ENCODE measurements at places on chromosomes 5 and 9.

DNA sequence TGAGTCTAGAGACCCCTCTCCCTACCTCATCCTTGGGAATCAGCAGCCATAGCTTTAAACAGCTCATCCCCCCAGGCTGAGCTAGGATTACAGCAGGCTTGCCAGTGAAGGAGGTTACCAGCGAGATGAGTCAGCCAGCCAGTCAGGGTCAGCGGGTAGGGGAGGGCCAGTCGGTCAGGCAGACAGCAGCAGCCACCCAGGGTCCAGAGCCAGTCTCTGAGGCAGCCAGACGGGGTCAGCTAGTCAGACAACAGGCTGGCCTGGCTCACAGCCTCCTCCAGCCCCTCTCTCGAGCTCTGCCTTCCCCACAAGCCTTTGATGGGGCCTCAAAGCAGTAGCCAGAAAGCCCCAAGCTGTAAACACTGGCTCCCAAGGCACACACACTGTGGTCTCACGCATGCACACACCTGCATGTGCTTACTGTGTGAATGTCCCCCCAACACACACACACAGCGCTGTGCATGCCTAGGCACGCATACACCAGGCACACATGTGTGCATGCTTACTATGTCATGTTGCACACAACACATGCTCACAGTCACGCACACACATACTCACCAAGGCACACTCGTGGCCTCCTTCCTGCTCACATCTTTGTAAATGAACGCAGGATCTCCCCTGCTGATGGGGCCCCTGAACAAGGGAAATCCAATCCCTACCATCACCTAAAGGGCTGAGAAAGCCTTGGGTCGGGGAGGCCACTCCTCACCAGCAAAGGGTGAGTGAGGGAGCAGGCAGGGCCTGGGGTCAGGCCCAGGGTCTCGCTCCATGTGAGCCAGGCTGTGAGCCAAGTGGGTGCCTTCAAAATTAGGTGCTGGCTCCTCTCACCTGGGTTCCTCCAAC lies 28.2 kb upstream of the CPLX2 start:
- no peak for DNase-seq

- DNase-seq, result peak; percentile 60
Measured at GRCh38 chr5:2143646-2144353, 261.1 kb upstream of the IRX4 start.

GRCh38 chr9:125439434-125440272 lies 178.0 kb downstream of the GAPVD1 start:
- peak; percentile 84 for DNase-seq

DNA sequence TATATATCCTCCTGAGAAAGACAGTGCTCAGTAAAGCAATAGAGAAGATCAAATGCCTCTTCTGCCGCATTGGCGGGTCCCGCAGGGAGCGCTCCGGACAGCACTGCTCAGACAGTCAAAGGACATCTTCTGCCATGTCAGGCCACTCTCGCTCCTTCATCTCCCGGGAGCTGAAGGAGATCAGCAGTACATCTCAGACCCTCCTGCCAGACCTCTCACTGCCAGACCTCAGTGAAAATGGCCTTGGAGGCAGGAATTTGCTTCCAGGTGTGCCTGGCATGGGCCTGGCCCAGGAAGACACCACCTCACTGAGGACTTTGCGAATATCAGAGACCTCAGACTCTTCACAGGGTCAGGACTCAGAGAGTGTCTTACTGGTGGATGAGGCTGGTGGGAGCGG lies 12.2 kb downstream of the PTGER4 start:
- DNase-seq, result no peak

- DNase-seq, result no peak
Measured at GRCh38 chr5:169270827-169271226, 30.1 kb downstream of the SLIT3 start.

- no peak for DNase-seq
Measured at GRCh38 chr5:166165596-166165995, 2125.8 kb upstream of the WWC1 start.

DNA sequence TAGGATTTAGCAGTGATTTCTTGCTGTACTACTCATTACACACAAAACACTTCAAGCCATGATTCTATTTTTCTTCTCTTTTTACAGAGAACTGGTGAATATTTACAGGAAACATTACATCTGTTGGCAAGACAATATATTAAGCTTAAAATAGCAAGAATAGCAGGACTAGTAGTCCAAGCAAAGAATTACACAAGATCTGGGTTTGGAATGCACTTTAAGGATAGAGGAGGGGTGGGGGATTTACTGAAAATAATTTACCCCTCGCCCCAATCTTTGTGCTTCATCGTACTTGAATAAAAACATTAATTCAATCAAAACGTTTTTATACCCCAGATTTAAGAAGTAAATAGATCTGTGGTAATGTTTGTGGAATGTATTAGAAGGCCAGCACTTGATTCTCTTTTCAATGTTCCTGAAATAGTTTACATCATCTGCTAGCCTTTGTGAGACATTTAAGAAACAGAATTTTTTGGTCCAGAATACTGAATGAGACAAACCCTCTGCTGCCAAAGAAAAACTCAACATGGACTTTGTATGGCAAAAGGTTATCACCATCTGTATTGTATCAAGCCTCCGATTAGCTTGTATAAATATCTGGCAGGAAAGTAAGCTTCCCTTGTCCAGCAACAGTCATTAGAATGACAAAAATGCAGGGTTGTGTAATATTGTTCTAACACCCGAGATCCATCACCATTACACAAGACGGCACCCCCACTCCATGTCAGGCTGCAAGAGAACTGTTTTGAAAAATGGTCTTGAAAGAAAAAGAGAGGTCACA lies 23.8 kb downstream of the SVEP1 start:
- DNase-seq, result no peak

DNA sequence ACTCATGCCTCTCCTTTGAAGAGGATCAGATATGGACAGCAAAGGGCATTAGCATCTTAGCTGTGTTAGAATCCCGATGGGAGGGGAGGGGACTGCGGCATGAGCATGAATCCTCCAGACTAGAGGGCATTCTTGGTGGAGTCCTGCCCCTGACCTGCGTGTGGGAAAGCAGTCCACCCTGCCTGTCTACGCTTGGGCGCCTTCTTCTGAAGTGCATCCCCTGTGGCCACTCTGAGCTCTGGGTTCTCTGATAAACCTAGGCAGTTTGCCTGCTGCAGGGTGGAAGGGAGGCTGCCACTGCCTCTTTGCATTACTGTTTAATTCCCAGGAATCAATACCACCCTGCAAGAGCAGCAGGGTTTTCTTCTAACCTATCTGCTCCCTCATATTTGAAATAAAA lies 169.3 kb downstream of the INSYN2B start:
- DNase-seq, result no peak

DNA sequence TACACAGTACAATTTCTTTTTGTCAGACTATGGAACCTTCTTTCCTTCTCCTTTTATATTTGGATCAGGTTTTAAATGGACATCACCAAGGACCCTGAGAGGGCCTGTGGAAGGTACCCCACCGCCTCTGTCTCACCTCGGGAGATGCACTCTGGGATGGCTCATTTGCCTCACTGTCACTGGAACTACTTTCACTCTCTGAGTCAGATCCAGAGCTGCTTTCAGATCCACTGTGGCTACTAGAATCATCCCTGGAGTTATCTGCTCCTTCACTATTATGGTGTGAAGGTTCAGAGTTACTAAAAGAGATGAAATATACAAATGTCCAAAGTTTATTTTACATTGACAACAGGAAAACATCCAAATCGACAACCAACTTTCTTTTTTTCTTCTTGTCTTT lies 24.6 kb downstream of the LEAP2 start:
- DNase-seq, result no peak

DNA sequence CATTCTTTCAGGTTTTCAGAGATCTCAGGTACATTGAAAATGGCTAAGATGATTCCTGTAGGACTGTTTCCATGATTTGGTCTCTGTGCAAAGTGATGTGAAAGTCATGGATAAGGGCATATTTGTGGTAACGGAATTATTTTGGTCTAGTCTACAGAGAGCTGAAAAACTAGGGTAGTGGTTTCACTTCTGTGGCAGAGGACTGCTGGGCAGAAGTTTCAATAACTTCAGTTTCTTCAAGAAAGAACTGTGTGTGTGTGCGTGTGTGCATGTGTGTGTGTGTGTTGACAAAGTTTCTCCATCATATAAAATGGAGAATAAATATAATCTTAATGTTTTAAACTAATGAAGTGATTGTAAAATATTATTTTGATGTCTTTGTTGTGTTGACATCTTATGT lies 4.3 kb downstream of the CNOT8 start:
- no peak for DNase-seq

DNA sequence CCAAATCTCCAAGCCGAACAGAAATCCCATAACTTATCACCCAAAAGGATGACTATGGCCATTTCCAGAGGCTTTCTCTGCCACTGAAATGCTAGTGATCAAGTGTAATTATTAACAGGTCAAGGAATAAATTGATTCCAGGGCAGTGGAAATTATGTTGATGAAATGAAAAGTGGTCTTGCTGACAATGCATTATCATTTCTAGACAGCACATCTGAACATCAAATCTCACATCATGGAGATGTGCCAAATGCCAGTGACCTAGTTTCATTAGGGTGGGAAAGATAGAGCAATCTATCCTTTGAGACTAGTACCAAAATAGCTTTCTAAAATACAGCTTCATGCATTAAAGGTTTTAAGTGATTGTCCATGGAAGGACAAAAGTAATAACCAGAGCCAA lies 86.1 kb downstream of the AUH start:
- DNase-seq, result no peak
